ENCODE measurements at places on chromosomes 7 and 10.

DNA sequence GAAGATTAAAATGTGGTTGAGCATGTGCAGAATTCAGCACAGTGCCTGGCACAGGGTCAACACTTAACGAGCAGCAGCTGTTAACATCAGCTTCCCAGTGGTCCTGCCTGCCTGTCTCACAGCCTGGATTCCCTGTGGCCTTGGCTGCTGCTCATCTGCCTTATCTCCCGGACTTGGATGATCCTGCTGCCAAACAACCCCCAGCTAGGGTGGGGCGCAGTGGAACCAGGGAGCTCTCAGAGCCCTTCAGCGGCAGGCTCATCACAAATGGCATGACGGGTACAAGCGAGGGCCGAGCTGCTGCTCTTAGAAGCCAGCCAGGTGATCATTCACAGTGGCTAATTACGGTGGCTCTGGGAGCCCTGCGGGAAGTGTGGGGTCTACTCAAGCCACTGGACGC, 13.0 kb upstream of the SMARCD3 start:
- DNase-seq = no peak

GRCh38 chr7:18890134-18890533, 227.3 kb downstream of the TWIST1 start:
- DNase-seq = no peak

DNA sequence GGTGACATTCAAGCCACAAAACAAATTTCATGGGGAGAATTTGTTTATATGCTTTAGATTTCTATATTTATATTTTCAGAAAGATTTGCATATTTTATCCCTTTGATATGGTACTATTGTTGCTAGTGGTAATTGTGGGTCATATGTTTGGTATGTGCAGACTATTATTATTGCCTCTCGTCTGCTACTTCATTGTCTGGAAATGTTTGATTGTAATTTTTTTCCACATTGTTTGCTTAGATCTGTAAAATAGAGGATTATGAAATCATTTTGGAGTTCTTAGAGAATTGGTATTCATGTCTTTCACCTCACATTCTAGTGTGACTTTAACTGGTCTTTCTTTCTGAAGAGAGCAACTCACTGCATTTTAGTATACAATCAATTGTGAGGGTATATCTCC, 44.7 kb downstream of the MYO3A start:
- no peak for DNase-seq

GRCh38 chr10:79241629-79241989, 105.7 kb upstream of the PPIF start:
- no peak for DNase-seq

DNA sequence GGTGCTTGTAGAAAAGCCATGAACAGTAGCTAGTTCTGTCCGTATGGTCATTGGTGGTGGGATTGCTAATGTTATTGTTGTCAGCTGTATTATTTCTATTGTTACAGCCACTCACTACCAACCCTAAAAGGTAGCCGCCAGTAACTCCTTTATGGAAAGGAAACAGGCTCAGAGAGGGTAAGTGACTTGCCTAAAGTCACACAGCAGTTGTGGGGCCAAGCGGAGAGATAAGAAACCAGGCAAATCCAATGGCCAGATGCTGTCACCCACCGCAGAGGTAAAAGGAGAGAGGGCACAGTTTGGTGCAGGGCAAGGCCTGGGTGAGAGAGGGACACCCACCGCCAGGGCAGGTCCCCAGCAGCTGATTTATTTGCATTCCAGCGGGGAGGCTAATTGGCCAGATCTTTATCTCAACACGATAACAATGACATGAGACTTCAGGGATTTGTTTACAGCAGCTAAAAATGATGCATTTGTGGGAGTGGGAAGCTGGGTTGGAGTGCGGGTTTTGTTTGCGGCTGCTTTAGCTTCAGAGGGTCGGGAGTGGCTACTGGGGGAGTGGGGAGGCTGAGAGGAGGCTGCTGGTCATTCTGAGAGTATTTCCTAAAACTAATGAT, 8.6 kb upstream of the NKX2-3 start:
- no peak for DNase-seq

DNA sequence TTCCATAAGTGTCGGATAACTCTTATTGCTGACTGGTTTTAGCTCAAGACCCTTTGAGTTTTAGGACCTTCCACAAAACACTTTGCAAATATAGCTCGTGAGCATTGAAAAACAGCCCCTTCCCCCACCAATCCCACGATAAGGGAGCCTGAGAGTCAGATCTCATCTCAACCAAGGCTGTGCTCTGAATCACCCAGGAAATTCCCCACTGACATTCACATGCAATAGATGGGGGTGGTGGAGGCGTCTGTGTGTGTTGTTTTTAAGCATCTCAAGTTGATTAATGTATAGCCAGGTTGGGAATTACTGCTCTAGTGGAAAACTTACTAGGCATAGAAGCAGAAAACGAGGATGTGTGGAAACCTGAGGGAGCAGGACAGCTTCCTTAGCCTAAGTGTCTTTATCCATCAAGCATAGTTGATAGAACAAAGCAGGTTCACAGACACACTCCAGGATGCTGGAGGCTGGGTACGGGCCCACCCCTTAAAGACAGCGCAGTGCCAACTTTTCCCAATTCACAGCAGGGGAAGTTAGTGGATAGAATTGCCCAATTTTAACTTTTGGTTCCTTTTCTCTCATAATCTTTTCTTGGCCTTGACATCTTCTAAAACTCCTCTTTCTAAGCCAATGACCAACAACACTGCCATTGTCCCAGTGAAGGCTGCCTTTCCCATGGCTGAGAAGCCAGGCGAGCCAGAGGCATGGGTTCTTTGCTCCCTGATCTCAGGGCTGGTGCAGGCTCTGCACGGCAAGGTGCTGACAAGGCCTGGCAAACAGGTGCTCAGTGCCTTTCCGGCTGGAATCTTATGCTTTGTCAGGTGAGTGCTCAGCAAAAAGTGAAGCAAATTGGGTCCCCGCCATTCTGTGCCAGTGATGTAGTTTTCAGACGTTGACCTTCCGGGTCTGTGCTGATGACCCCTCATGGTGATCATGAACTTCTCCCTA, 98.5 kb upstream of the INSIG1 start:
- peak; percentile 28 for DNase-seq

DNA sequence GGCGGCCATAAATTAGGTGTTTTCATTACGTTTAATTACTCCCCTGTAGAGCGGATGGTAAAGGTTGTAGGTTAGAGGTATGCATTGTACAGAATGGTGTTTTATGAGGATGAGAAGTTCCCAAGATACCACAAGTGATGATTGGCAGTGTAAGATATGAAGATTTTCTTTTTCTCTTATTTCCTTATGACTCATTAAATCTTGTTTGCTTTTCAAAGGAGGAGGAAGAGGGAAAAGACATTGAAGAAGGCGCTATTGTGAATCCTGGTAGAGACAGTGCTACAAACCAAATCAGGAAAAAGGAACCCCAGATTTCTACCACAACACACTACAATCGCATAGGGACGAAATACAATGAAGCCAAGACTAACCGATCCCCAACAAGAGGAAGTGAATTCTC, 133.9 kb downstream of the AASS start:
- DNase-seq = no peak

DNA sequence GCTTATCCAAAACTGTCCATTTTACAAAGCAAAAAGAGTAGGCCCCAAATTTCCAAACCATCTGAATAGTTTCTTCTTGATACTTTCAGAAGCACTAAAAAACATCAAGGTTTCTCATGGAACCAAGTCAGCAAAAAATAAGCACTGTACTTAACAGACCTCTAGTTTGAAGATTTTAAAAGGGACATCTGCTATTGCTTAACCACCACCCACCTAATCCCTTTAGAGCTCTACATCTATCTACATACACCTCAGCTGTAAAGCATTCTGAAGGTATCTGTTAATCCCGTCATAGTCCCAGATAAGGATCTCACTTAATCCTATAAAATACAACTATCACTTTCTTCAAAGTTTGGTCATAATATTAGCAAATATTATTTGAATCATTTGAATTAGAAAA, 72.3 kb downstream of the HIBADH start:
- no peak for DNase-seq

- no peak for DNase-seq
Observed at GRCh38 chr7:134811765-134812164, 32.3 kb downstream of the CALD1 start.
